ENCODE measurements at places on chromosomes 2 and 18.

DNA sequence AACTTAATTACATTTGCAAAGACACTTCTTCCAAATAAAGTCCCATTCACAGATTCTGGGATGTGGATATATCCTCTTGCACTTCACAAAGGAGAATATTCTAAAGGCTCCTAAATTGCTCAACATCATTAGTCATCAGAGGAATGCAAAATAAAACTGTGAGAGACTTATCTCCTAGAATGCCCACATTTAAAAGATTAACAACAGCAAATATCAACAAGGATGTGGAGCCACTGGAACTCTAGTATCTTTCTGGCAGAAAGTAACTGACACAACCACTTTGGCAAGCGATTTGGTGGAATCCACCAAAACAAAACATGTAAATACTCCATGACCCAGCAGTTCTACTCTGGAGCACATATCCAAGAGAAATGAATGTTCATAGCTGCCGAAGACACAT is 4.6 kb downstream of the NEU2 start:
- DNase-seq = no peak

- DNase-seq = no peak
Measured at GRCh38 chr18:10530852-10531251, 5.0 kb downstream of the NAPG start.

DNA sequence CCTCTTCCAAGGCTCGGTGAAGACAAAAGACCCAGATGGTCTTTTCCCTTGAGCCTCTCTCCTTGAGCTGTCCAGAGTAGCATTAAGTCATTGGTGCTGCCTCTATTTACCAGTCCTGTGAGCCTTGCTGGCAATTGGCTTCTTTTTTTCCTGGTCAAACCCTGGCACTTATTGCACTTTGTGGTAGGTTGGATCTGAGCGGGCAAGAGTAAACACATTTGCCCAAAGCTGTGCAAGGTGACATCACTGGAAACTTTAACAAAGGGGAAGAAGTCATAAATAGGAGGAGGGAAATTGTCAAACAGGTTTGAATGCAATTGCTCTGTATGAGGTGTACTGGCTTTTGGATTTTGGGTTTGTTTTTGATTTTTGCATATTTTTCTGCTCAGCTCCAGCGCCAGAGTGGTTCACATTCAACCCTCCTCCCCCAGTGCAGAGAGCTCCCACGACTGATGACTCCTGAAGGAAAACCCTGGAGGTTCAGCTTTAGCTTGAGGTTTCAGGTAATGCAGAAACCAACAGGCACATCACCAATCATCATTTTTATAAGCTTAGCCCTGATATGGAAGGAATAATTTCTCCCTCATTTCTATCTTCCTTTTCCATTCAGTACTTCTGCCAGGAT is 8.3 kb downstream of the KCNE4 start:
- DNase-seq = no peak

GRCh38 chr2:10196110-10196892 is 73.8 kb downstream of the RRM2 start:
- DNase-seq = no peak

- DNase-seq = no peak
Measured at GRCh38 chr2:31384771-31385276, 29.7 kb downstream of the XDH start.

Measured in T follicular helper cell (primary cell).